ENCODE measurements at places on chromosomes 3 and 15.

- no peak for DNase-seq
Observed at GRCh38 chr3:135352213-135352612, 557.2 kb downstream of the EPHB1 start.

DNA sequence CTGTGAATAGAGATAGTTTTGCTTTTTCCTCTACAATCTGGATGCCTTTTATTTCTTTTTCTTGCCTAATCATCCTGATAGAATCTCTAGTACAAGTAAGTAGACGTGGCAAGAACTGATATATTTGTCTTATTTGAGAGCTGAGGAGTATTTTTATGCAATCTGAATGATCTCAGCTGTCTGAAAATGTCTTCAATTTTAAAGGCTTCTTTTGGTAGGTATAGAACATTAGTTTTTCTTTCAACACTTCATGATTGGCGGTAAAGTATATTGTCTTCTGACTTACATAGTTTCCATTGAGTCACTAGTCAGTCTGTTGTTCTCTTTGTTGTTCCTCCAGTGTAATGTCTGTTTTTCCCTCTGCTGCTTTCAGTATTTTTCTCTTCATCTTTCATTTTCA lies 31.3 kb downstream of the MGA start:
- no peak for DNase-seq

- no peak for DNase-seq
Observed at GRCh38 chr3:139811331-139811730, 123.7 kb upstream of the CLSTN2 start.

DNA sequence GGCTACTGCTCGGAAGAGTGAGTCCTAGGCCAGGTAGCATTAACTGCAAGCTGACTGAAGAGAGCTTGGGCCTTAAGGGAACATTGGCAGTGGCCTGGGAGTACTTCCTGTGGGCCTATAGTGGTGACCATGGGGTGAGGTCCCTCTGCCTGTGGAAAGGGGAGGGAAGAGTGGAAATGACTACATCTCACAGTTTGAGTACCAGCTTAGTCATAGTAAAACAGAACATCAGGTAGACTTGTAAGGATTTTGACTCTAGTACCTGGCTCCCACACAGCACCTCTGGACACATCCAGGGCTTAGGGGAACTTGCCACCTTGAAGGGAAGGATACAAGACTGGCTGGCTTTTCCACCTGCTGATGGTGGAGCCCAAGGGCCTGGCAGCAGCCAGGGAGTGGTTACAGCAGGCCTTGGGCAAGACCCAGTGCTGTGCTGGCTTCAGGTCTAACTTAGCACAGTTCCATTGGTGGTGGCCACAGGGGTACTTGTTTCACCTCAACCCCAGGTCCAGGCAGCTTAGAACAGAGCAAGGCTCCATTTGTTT lies 147.8 kb downstream of the SLC9A9 start:
- DNase-seq: no peak
